ENCODE measurements at places on chromosomes 13 and 19.

- no peak for DNase-seq
Observed at GRCh38 chr19:7349231-7349591, 474 bp downstream of the ARHGEF18 start.

GRCh38 chr13:38167164-38167822 is 182.4 kb upstream of the UFM1 start:
- DNase-seq, result no peak

DNA sequence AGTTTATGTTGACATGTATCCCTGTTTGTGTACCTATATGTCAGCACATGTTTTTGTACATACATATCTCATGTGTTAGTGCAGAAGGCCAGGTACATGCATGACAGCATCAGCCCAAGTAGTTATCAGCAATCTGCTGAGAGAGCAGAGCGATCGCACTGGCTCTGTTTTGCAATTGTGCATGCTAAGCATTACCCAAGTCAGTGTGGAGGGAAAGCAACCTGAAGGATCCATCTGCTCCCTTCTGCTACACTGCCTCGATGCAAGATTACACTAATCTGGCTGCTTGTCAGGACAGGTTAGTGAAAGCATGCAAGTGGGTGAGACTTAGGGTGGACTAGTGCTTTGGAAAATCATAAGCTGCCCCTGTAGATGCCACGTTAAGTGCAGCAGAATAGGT is 211.8 kb downstream of the PCCA start:
- DNase-seq, result no peak

- no peak for DNase-seq
Observed at GRCh38 chr19:41701401-41702075, 6.9 kb upstream of the CEACAM5 start.

DNA sequence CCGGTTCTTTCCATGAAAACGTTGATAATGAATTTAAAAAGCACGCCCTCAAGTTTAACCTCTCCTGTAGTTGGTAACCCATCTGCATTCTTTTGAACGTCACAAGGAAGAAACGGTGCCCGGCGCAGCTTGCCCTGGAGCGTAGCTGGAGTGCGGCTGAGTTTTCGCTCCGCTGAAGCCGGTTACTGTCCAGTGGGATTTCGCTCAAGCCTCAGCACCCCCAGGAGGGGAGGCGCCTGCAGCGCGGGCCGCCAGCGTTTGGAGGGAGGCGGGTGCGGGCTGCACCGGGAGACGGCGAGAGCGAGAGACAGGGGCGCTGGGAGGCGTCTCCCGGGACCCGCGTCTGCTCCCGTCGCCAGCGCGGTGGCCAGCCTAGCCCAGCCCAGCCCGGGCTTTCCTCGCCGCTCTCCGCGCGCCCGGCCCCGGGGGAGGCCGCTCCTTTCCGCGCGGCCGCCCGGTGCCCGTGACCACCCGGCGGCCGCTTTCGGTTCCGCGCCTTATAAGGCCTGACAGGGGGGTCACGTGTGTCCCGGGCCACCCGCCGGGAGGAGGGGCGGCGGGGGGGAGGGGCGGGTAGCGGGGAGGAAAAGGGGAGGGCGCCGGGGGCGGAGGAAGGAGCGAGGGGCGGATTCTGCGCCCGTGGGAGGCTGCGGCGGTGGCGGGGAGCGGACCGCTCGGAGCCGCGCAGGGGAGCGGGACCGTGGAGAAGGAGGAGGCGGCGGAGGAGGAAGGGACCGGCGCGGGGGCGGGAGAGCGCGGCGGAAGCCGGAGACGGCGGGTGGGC is 8.3 kb upstream of the DGKH start:
- DNase-seq, result peak; percentile 89

DNA sequence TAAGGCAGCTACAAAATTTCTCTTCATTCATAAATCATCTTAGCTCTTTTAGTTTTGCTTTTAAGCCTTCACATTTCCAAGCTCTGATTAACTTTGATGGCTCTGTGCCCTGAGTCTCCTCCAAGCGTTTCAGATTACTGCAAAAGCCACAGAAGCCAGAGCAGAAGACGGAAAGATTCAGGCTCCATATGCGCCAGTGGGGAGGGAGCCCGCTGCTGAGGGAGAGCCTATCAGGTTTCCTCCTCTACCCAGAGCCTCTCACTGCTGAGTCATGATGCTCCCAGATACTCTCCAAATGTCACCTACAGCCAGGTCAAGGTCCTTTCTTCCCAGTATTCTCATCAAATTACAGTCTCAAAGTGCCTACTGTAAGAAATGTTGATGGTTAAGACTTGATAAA is 193.6 kb downstream of the RAP2A start:
- peak; percentile 59 for DNase-seq

DNA sequence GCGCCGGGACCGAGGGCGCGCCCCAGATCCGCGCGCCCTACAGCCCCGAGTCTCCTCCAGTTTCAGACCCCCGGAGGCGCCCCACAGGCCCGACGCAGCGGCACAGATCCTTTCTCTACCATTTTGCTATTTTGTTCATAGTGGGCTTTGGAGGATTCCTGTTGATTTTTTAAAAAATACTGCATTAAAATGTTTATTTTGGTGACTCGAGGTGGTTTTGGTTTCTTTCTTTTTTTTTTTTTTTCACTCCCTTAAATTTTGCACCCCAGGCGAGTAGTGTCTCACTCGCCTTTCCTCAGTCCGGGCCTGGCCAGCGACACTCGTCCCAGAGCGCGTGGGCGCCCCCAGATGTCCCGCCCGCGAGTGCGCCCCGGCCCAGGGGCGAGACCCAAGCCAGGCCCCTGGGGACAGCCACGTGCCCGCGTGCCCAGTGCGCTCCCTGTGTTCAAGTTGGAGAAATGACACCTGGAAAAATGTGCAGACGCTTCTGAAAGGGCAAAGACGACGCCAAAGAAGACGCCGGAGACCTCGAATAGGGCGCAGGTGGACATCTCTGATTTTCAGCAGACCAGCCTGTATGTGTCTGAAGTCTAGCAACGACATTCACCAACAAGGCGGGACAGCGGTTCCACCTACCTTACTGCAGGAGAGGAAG is 471 bp upstream of the INSR start:
- DNase-seq, result peak; percentile 40

- no peak for DNase-seq
Observed at GRCh38 chr13:52344108-52344507, 61.9 kb downstream of the THSD1 start.
